HT-29 (cell line): ENCODE measurements at places on chromosomes 16 and 17. TPM values are rescaled to one million over a fixed set of nuclear protein-coding genes. Genes with fewer than 3 reads are reported as not detected.
A peak's percentile ranks its signal among the peaks of the same experiment; 100 is the strongest.

DNA sequence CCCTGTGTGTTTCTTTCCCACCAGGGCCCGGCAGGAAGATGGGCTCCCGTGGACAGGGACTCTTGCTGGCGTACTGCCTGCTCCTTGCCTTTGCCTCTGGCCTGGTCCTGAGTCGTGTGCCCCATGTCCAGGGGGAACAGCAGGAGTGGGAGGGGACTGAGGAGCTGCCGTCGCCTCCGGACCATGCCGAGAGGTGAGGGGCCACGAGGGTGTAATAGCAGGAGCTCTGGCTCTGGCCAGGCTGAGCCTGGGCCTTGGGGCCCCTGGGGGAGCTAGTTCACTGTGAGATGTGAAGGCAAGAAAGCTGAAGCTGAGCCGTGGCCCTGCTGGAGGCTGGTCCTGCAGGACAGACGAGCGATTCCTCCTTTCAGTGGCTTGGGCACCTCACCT, 20.0 kb downstream of the C1QTNF1 start:
- DNase-seq, result no peak

DNA sequence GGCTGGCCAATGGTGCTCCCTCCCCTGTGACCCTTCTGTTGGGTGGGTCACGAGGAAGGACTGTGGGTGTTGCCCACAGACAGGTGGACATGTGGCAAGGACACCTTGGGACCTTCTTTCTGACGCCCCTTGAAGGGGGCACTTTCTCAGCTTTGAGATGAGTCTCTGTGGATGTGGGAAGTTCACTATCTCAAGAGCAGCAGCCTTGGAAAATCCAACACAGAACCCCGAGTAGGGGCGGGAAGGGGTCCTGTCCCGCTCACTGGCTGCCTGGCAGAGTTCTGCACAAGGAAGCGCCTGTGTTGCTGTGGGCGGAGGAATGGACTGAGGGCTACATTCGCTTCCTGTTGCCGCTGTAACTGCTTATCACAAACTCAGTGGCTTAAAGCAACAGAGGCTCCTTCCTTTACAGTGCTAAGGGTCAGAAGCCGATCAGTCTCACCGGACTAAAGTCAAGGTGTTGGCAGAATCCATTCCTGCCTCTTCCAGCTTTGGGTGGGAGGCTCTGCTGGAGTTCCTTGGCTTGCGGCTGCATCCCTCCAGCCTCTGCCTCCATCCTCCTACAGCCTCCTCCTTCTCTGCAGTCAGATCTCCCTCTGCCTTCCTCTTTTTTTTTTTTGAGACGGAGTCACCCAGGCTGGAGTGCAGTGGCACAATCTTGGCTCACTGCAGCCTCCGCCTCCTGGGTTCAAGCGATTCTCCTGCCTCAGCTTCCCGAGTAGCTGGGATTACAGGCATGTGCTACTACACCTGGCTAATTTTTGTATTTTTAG, 305.2 kb downstream of the SEC14L1 start:
- DNase-seq, result peak; percentile 56

The MARVELD3 gene
- total RNA-seq, result 45.7 and 50.8 TPM in 2 replicates

- no peak for DNase-seq
Observed at GRCh38 chr16:79047337-79047736, 553.2 kb downstream of the MAF start.

GRCh38 chr16:12215277-12216105, 239.0 kb downstream of the SNX29 start:
- DNase-seq, result no peak
